ENCODE measurements at places on chromosomes 6 and 20. TPM values are rescaled to one million over a fixed set of nuclear protein-coding genes. Genes with fewer than 3 reads are reported as not detected.

GRCh38 chr6:89859744-89860143, 30.1 kb downstream of the CASP8AP2 start:
- H3K4me3 ChIP-seq = no peak overlapping the region
- H3K27me3 ChIP-seq = no peaks in the 10 kb centered on the region
- H3K36me3 ChIP-seq = peaks cover 8% of the 10 kb centered on the region
- no peak for DNase-seq
- peak overlapping the region; percentile 51 for H3K27ac ChIP-seq
- H3K4me1 ChIP-seq = peaks cover 8% of the 10 kb centered on the region

GRCh38 chr6:85262621-85263020, 187.3 kb upstream of the NT5E start:
- no peak overlapping the region for H3K27ac ChIP-seq
- no peaks in the 10 kb centered on the region for H3K36me3 ChIP-seq
- H3K4me1 ChIP-seq = no peaks in the 10 kb centered on the region
- H3K4me3 ChIP-seq = no peak overlapping the region
- DNase-seq = no peak

Gene GJA1
- total RNA-seq = 0.12 TPM

DNA sequence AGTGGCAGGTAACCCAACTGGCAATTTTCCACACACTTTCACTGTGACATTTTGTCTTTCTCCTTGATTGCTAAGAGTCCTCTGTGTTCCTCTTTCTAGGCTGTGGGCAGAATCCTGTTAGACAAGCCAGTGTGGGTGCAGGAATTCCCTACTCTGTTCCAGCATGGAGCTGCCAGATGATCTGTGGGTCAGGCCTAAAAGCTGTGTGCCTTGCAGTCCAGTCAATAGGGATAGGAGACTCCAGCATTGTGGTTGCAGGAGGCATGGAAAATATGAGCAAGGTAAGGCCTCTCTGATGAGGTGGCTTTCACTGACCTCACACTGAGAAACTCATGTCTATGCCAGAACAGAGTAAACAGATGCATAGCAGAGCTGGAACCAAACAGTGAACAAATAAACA, 5.1 kb downstream of the ACAT2 start:
- peaks cover 4% of the 10 kb centered on the region for H3K36me3 ChIP-seq
- H3K4me1 ChIP-seq = peaks cover 7% of the 10 kb centered on the region
- DNase-seq = no peak

GRCh38 chr6:33967966-33968724, 164.3 kb upstream of the MLN start:
- peaks cover 2% of the 10 kb centered on the region for H3K36me3 ChIP-seq
- DNase-seq = no peak
- peaks cover 61% of the 10 kb centered on the region for H3K27me3 ChIP-seq
- H3K27ac ChIP-seq = no peak overlapping the region
- no peaks in the 10 kb centered on the region for H3K4me1 ChIP-seq
- no peak overlapping the region for H3K4me3 ChIP-seq

DNA sequence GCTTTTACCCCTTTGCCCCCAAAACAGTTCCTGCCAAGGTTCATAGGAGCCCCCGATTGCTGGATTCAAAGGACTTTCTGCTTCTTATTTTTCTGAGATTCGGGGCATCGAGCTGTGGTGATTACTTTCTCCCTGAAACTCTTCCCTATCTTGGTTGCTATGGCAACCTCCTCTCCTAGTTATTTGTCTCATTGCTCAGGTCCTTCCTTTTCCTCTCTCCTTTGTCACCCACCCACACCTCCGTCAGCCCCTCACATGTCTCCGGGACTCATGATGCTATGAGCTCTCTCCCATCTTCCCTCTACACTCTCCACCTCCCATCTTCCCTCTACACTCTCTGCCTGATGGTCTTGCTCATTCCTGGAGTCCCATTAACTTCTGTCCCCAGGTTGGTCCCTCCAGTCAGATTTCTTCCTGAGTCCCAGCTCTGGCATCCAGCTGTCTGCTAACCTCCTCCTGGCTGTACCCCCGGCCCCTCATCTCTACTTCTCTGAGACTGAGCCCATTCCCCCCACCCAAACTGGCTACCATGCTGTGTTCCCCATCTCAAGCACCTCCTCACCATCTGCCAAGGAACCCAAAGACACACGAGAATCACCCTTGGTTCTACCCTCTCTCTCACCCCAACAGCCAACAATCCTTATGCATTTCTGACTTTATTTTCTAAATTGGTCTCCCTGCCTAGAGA, 30.2 kb upstream of the NNAT start:
- H3K27me3 ChIP-seq = no peaks in the 10 kb centered on the region
- H3K27ac ChIP-seq = no peak overlapping the region
- no peak for DNase-seq
- peaks cover 2% of the 10 kb centered on the region for H3K4me1 ChIP-seq
- H3K4me3 ChIP-seq = no peak overlapping the region
- H3K36me3 ChIP-seq = peaks cover 7% of the 10 kb centered on the region

Gene FKBP1C
- not detected for total RNA-seq

Gene SPATS1
- total RNA-seq = not detected

GRCh38 chr6:118912646-118913045, 18.7 kb downstream of the ASF1A start:
- no peak for DNase-seq
- H3K4me1 ChIP-seq = peaks cover 8% of the 10 kb centered on the region
- H3K36me3 ChIP-seq = peaks cover 3% of the 10 kb centered on the region
- no peak overlapping the region for H3K4me3 ChIP-seq
- H3K27ac ChIP-seq = peak overlapping the region; percentile 27

GRCh38 chr20:62651285-62652021, 9.2 kb downstream of the SLCO4A1 start:
- peak overlapping the region; percentile 95 for H3K27ac ChIP-seq
- peak overlapping the region; percentile 89 for H3K4me3 ChIP-seq
- no peaks in the 10 kb centered on the region for H3K27me3 ChIP-seq
- H3K4me1 ChIP-seq = peaks cover 17% of the 10 kb centered on the region
- peak; percentile 55 for DNase-seq

GRCh38 chr6:56902641-56903464, 52.1 kb upstream of the BEND6 start:
- H3K27ac ChIP-seq = no peak overlapping the region
- H3K36me3 ChIP-seq = peaks cover 2% of the 10 kb centered on the region
- no peak for DNase-seq
- peaks cover 3% of the 10 kb centered on the region for H3K4me1 ChIP-seq

Gene PAK5
- total RNA-seq = not detected

Gene MAFB
- total RNA-seq = 0.86 TPM

- peaks cover 12% of the 10 kb centered on the region for H3K27me3 ChIP-seq
- DNase-seq = no peak
- H3K36me3 ChIP-seq = peaks cover 6% of the 10 kb centered on the region
- H3K4me1 ChIP-seq = peaks cover 10% of the 10 kb centered on the region
- no peak overlapping the region for H3K4me3 ChIP-seq
- H3K27ac ChIP-seq = no peak overlapping the region
Observed at GRCh38 chr6:706146-706545, 13.2 kb upstream of the EXOC2 start.

Gene CLPSL1
- not detected for total RNA-seq

- H3K27ac ChIP-seq = peak overlapping the region; percentile 64
- peaks cover 2% of the 10 kb centered on the region for H3K36me3 ChIP-seq
- no peak for DNase-seq
- H3K27me3 ChIP-seq = no peaks in the 10 kb centered on the region
Observed at GRCh38 chr6:20669571-20670314, 135.5 kb downstream of the CDKAL1 start.

Gene TXLNB
- 0.52 TPM for total RNA-seq

GRCh38 chr6:121828146-121828886, 392.9 kb downstream of the GJA1 start:
- no peak for DNase-seq
- no peak overlapping the region for H3K4me3 ChIP-seq
- no peaks in the 10 kb centered on the region for H3K4me1 ChIP-seq
- H3K36me3 ChIP-seq = no peaks in the 10 kb centered on the region

Gene PRDM13
- not detected for total RNA-seq

Gene TULP1
- total RNA-seq = not detected

Gene SLC24A3
- total RNA-seq = 0.37 TPM

- peaks cover 9% of the 10 kb centered on the region for H3K4me1 ChIP-seq
- peaks cover 4% of the 10 kb centered on the region for H3K36me3 ChIP-seq
- no peak overlapping the region for H3K27ac ChIP-seq
- H3K4me3 ChIP-seq = no peak overlapping the region
- no peak for DNase-seq
Observed at GRCh38 chr20:32808438-32808837, 11.3 kb upstream of the MAPRE1 start.

DNA sequence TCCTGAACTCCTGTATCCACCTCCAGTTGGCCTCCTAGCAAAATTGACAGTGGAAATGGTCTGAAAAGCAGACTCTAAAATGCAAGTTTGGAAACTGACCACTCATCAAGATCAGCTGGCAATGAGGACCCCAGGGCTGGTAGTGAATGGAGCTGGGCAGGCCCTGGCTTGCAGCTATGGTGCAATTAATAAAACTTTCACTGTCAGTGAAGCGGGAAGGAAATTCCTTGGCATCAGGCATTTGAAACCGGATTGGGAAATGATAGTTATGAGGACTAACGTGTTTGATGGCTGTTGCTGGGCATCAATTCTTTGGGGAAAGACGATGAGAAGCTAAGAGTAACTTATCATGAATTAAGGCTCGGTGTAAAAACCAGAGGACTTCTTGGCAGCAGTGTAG, 19.1 kb downstream of the SIRPB1 start:
- H3K36me3 ChIP-seq = no peaks in the 10 kb centered on the region
- H3K27ac ChIP-seq = no peak overlapping the region
- no peaks in the 10 kb centered on the region for H3K4me1 ChIP-seq
- H3K27me3 ChIP-seq = no peaks in the 10 kb centered on the region
- H3K4me3 ChIP-seq = no peak overlapping the region

DNA sequence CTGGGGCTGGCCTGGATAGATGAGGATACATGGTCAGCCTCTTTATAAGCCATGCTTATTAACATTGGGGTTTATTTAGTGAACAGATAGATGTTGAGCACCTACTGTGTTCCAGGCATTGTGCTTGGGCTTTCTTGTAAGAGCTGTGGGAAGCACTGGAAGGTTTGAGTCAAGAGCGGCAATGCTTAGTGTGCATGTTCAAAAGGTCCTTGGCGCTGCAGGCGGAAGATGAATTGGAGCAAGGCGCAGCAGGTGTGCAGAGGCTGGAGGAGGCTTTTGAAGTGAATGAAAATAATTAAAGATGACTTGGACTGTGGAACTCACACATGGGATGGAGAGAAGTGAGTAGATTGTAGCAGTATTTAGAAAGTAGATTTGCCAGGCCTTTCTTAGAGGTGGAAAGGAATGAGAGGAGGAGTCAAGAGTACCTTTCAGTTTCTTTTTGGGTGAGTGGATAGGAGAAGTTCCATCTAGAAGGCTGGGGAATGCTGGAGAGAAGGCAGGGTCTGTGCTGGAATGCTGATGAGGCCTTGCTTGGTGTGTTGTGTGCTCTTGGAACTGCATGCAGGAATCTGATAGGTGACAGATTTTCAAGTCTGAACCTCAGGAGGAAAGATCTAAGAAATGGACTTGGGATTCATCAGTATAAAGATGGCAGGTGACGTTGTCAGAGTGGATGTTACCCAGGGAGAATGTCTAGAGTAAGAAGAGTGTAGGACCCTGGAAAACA, 26.4 kb downstream of the SNX9 start:
- H3K27me3 ChIP-seq = no peaks in the 10 kb centered on the region
- peaks cover 2% of the 10 kb centered on the region for H3K36me3 ChIP-seq
- H3K4me1 ChIP-seq = peaks cover 32% of the 10 kb centered on the region
- no peak for DNase-seq

- peaks cover 2% of the 10 kb centered on the region for H3K4me1 ChIP-seq
- DNase-seq = no peak
- H3K36me3 ChIP-seq = no peaks in the 10 kb centered on the region
- H3K4me3 ChIP-seq = no peak overlapping the region
- H3K27me3 ChIP-seq = peaks cover 47% of the 10 kb centered on the region
Observed at GRCh38 chr20:43383026-43383795, 74.5 kb upstream of the SRSF6 start.

Gene MATN4
- not detected for total RNA-seq

Gene ECT2L
- total RNA-seq = not detected

Gene EYA4
- total RNA-seq = not detected

GRCh38 chr6:143732536-143732935, 54.8 kb downstream of the PHACTR2 start:
- no peaks in the 10 kb centered on the region for H3K36me3 ChIP-seq
- no peak overlapping the region for H3K4me3 ChIP-seq
- H3K4me1 ChIP-seq = peaks cover 25% of the 10 kb centered on the region
- H3K27ac ChIP-seq = peak overlapping the region; percentile 46

- H3K4me3 ChIP-seq = no peak overlapping the region
- no peaks in the 10 kb centered on the region for H3K36me3 ChIP-seq
- no peak overlapping the region for H3K27ac ChIP-seq
- H3K4me1 ChIP-seq = no peaks in the 10 kb centered on the region
- no peak for DNase-seq
Observed at GRCh38 chr6:170040906-170041305, 250.0 kb downstream of the DLL1 start.

Gene IER3
- 9.6 TPM for total RNA-seq

DNA sequence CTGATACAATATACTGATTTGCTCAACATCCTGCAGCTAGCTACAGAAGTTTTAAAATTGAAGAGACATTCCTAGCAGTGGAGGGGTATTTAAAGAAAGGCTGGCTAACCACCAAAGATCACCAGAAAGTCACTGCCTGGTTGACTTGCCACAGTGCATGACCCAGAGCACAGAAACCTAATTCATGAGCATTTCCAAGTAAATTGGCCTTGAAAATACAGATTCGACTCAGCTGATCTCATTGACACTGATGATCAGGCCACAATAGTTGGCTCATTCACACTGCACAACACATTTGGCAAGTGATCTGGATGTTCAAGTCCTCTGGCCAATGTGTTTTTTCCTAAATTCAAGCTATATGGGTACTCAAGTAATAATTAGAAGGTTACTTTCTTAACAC, 13.3 kb upstream of the TDRD6 start:
- H3K36me3 ChIP-seq = no peaks in the 10 kb centered on the region
- H3K4me3 ChIP-seq = no peak overlapping the region
- H3K27me3 ChIP-seq = no peaks in the 10 kb centered on the region
- no peaks in the 10 kb centered on the region for H3K4me1 ChIP-seq
- H3K27ac ChIP-seq = no peak overlapping the region
- DNase-seq = no peak

DNA sequence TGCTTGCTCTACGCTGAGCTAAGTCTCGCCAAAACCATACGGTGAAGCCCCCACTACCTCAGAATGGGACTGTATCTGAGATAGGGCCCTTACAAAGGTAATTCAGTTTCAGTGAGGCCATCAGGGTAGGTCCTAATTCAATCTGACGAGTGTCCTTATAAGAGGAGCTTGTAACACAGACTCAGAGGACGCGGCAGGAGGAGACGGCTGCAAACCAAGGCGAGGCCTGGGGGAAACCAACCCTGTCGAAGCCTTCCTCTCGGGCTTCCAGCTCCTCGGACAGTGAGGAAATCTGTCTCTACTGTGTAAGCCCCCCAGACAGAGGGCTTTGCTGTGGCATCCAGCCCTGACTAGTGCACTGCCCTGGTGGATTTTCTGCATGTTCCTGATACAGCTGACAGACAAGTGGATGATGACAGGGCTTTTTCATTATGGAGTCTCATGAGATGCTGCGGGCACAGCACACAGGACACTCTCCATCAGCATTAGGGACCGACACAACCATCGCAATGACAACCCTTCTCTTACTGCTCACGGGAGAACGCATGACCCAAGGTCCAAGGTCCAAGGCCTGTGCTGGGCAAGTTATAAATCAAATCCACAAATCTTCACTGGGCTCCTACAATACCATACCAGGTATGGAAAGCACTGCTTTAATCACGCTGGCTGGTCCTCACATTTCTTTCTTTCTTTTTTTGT, 48.2 kb downstream of the SSR1 start:
- DNase-seq = no peak
- H3K27ac ChIP-seq = no peak overlapping the region
- H3K36me3 ChIP-seq = peaks cover 4% of the 10 kb centered on the region
- H3K27me3 ChIP-seq = peaks cover 20% of the 10 kb centered on the region
- H3K4me1 ChIP-seq = peaks cover 13% of the 10 kb centered on the region
- no peak overlapping the region for H3K4me3 ChIP-seq

Measured in T-helper 17 cell (primary cell).